ENCODE measurements at places on chromosomes 2 and 18.

- no peak for DNase-seq
Observed at GRCh38 chr2:27966466-27966865, 75.9 kb downstream of the BABAM2 start.

DNA sequence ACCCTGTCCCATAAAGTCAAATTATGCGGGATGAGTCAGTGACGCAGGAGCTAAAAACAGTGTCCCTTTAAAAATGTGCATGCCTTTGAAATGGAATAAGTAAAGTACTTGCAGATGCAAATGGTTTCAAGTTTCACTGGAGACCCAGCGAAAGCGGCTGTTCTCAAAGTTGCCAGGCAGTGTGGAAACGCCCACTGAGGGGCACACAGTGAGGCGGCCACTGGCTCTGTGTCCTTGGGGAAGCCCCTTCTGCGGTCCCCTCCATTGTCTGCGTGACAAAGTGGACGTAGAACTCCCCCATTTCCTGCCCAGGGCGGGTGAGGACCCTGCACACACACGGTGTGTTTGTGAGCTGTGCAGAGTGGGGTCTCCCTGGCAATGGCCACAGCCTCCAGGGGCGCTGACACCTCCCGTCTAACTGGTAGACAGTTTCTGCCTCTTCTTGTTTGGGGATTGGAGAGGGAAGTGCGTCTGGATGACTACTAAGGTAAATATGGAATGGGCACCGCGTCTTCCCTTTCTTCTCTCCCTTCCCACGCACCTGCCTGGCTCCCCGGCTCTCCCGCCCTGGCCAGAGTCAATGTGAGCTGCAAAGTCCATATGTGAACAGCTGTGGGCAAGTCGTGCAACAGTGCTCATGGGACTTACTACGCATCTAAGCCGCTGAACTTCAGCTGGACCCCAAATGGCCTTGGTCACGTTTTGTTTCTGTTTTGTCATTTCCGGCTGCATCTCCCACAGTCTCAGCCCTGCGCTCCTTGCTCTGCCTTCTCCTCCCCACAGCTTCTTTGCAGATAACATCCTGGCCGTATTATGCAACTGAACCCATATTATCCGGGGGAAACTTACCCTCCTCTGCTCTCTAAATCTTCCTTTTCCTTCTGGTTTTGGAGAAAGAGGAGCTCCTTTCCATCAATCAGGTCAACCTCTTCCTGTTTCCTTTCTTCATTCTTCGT lies 33.7 kb upstream of the ZNF516 start:
- DNase-seq = peak; percentile 84

GRCh38 chr2:129705085-129705484 lies 274.4 kb upstream of the RAB6C start:
- DNase-seq = no peak

GRCh38 chr18:79760348-79760747 lies 37.4 kb upstream of the KCNG2 start:
- no peak for DNase-seq

- no peak for DNase-seq
Observed at GRCh38 chr18:49344096-49344495, 116.3 kb downstream of the DYM start.

- DNase-seq = no peak
Observed at GRCh38 chr2:226115832-226116200, 683.8 kb downstream of the IRS1 start.

DNA sequence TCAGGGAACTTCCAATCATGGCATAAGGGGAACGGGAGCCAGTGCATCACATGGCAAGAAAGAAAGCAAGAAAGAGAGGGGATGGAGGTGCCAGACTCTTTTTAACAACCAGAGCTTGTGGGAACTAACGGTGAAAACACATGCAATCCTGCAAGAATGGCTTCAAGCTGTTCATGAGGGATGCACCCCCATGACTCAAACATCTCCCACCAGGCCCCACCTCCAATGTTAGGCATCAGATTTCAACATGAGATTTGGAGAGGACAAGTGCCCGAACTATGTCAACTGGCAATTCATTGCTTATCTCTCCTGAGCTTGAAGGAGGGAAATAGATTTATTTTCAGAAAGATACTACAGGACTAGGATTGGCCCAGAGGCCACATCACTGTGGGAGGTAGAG lies 270.0 kb downstream of the SLC4A3 start:
- DNase-seq = no peak

DNA sequence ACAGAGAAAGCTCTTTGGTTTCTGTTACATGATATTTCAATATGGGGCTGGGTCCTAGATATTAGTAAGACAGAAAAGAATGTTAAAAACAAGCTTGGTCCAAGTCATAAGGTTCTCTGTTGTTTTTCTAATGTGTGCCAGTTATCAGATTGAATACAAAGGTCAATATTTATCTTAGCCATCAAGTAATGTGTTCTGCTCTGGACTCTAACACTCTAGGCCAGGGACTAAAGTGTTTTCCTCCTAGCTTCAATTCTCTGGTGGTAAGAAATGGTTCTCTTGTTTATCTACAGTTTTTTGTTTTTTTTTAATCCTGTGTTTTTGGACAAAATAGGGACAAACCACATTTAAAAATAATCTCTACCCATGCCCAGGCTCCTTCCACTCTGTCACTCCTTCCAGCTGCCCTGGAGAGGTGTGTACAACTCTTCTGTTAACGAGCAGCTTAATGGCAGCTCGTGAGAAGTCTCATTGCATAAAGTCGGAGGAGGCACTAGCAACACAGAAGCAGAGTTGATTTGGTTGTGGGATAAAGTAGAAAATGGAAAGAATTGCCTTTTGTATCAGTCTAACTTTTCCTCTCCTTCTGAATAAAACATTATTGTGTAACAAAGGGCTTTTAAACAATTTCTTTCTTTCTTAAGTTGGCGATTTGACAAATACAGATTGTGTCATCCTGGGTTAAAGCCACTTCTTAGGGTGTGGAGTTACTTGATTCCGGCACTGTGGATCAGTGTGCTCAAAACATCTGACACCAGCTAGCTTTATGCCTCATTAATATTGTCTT lies 8.0 kb upstream of the SESTD1 start:
- peak; percentile 61 for DNase-seq
